ENCODE measurements at places on chromosomes 6 and 20. TPM values are rescaled to one million over a fixed set of nuclear protein-coding genes. Genes with fewer than 3 reads are reported as not detected.

Gene MAFB
- total RNA-seq = not detected

Gene MTCH1
- total RNA-seq = 272 TPM

DNA sequence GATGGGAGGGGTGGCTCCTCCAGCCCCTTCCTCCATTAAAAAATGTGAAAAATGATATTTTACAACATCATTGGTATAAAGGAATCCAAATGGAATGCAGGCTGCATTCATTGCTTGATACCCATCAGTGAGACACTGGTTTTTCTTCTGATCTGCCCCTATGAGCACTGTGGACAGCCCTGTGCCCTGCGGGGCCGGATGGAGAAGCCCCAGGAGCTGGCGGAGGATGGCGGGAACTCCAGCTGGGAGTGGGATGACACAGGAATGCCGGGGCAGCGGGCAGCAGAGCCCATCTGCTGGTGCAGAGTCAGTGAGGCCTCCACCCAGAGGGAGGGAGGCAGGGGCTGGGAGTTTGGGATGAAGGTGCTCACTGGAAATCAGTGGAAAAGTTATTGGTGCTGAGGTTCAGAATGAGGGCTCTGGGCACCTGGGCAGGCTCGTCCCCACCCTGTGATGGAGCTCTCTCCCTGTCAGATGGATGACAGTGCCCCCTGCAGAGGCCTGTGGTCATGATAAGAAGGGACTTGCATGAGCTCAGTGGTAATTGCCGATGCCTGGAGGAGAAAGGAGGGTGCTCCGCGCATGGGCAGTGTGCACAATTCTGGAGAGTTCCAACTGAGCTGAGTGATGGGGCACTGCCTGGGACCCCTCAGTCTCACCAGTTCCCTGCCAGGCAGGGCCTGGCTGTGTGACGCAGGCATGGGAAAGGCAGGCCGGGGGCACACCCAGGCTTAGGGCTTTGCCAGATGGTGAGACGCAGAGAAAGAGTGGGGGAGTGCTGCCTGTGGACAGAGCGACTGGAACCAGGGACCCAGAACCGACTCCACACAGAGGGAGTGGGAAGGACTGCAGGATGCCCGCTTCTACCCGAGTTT lies 23.2 kb downstream of the CTCFL start:
- peaks cover 3% of the 10 kb centered on the region for H3K27me3 ChIP-seq
- no peak overlapping the region for H3K4me3 ChIP-seq
- H3K4me1 ChIP-seq = peaks cover 20% of the 10 kb centered on the region
- H3K36me3 ChIP-seq = no peaks in the 10 kb centered on the region

GRCh38 chr6:39561536-39562266 lies 163.5 kb downstream of the KIF6 start:
- H3K4me1 ChIP-seq = no peaks in the 10 kb centered on the region
- DNase-seq = no peak
- no peak overlapping the region for H3K27ac ChIP-seq
- H3K4me3 ChIP-seq = no peak overlapping the region
- H3K36me3 ChIP-seq = no peaks in the 10 kb centered on the region
- no peaks in the 10 kb centered on the region for H3K27me3 ChIP-seq

- H3K27me3 ChIP-seq = no peaks in the 10 kb centered on the region
- DNase-seq = no peak
- no peak overlapping the region for H3K4me3 ChIP-seq
- no peaks in the 10 kb centered on the region for H3K4me1 ChIP-seq
- H3K27ac ChIP-seq = no peak overlapping the region
Observed at GRCh38 chr6:56247654-56248122, 308 bp upstream of the COL21A1 start.

- H3K4me3 ChIP-seq = no peak overlapping the region
- no peak overlapping the region for H3K27ac ChIP-seq
- peaks cover 13% of the 10 kb centered on the region for H3K4me1 ChIP-seq
- H3K27me3 ChIP-seq = peaks cover 92% of the 10 kb centered on the region
- no peaks in the 10 kb centered on the region for H3K36me3 ChIP-seq
Observed at GRCh38 chr20:46305331-46305972, 2.8 kb downstream of the CDH22 start.

- peaks cover 36% of the 10 kb centered on the region for H3K27me3 ChIP-seq
- no peak for DNase-seq
- no peak overlapping the region for H3K4me3 ChIP-seq
- no peaks in the 10 kb centered on the region for H3K36me3 ChIP-seq
- H3K4me1 ChIP-seq = no peaks in the 10 kb centered on the region
- no peak overlapping the region for H3K27ac ChIP-seq
Observed at GRCh38 chr20:61759286-61760065, 306.2 kb downstream of the TAF4 start.

All from SJSA1 (cell line).